Activated CD4-positive, alpha-beta memory T cell treated with anti-CD3 and anti-CD28 coated beads, Interleukin-2, amount 10 ng/mL, durations not matched to agents 7 days and 5 days (primary cell): ENCODE measurements at places on chromosomes 4 and X. TPM values are rescaled to one million over a fixed set of nuclear protein-coding genes. Genes with fewer than 3 reads are reported as not detected.

GRCh38 chr4:48141048-48141447 is 7.0 kb upstream of the TXK start:
- no peak for DNase-seq
- no peak overlapping the region for H3K27ac ChIP-seq
- no peaks in the 10 kb centered on the region for H3K36me3 ChIP-seq
- H3K4me1 ChIP-seq, result peaks cover 47% of the 10 kb centered on the region
- H3K27me3 ChIP-seq, result no peaks in the 10 kb centered on the region
- no peak overlapping the region for H3K4me3 ChIP-seq

GRCh38 chr4:127631420-127631819 is 1.3 kb upstream of the INTU start:
- no peak for DNase-seq
- no peak overlapping the region for H3K27ac ChIP-seq
- peaks cover 2% of the 10 kb centered on the region for H3K36me3 ChIP-seq
- H3K4me3 ChIP-seq, result no peak overlapping the region
- peaks cover 50% of the 10 kb centered on the region for H3K27me3 ChIP-seq

DNA sequence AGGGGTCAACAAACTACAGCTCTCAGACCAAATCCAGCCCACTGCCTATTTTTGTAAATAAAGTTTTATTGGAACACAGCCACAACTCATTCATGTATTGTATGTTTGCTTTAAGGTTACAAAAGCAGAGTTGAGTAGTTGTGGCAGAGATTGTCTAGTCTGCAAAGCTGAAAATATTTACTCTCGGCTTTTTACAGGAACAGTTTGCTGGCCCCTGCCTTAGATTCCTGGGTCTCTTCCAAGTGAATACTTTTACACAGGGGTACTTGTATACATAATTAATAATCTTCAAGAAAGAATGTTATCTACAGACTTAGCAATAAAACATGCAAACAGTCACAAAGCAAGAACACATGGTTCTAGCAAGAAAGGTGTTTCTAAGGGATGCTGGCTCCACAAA is 154.2 kb downstream of the AMELX start:
- no peak for DNase-seq
- no peaks in the 10 kb centered on the region for H3K36me3 ChIP-seq
- H3K27ac ChIP-seq, result no peak overlapping the region
- H3K4me3 ChIP-seq, result no peak overlapping the region
- H3K27me3 ChIP-seq, result no peaks in the 10 kb centered on the region

DNA sequence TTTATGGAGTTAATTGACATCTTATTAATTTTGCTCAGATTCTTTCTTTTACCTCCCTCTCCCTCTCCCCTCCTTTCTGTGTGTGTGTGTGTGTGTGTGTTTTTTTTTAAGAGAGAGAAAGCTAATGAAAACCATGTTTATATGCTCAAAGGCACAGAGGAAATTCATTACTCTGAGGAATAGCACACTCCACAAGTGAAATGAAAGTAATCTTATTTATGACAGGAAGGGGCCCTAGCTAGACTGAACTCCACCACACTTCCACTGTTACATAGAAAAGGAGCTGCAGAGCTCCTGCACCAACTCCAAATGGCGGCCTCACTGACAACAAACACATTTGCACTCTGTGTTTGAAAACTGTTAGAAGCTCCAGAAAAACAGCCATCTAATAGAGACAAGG is 150.6 kb downstream of the RASL11B start:
- H3K4me3 ChIP-seq, result peak overlapping the region; percentile 35
- H3K36me3 ChIP-seq, result no peaks in the 10 kb centered on the region
- DNase-seq, result peak; percentile 20
- peaks cover 19% of the 10 kb centered on the region for H3K4me1 ChIP-seq

GRCh38 chrX:103197721-103198306 is 17.1 kb upstream of the BEX4 start:
- no peak overlapping the region for H3K4me3 ChIP-seq
- H3K4me1 ChIP-seq, result peaks cover 5% of the 10 kb centered on the region
- no peaks in the 10 kb centered on the region for H3K36me3 ChIP-seq
- H3K27me3 ChIP-seq, result no peaks in the 10 kb centered on the region
- DNase-seq, result no peak
- no peak overlapping the region for H3K27ac ChIP-seq

GRCh38 chr4:185207466-185207865 is 1.9 kb upstream of the SNX25 start:
- peaks cover 7% of the 10 kb centered on the region for H3K36me3 ChIP-seq
- no peak for DNase-seq
- peaks cover 51% of the 10 kb centered on the region for H3K4me1 ChIP-seq
- H3K27me3 ChIP-seq, result peaks cover 3% of the 10 kb centered on the region
- no peak overlapping the region for H3K27ac ChIP-seq

DNA sequence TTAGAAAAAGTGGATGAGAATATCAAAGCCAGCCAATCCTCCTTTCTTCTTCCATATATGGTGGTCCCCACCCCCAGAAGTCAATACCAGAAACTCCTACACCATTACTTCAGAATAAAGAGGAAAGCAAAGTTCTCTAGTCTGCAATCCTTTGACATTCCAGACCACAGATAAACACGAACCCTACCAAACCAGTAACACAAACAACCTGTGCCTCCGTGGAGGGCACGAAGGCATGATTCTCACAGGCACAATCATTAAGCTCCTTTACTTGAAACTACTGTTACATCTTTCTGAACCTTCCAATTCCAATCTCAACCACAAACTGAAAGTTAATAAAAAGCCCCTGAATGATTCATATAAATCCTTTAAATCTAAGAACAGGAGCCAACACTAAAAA is 16.3 kb downstream of the MAML3 start:
- H3K27me3 ChIP-seq, result peaks cover 39% of the 10 kb centered on the region
- no peak overlapping the region for H3K4me3 ChIP-seq
- no peaks in the 10 kb centered on the region for H3K36me3 ChIP-seq
- no peak overlapping the region for H3K27ac ChIP-seq
- no peak for DNase-seq

GRCh38 chrX:72269671-72270251 is 7.3 kb downstream of the RPS4X start:
- no peaks in the 10 kb centered on the region for H3K27me3 ChIP-seq
- H3K36me3 ChIP-seq, result peaks cover 50% of the 10 kb centered on the region
- peaks cover 52% of the 10 kb centered on the region for H3K4me1 ChIP-seq
- H3K27ac ChIP-seq, result peak overlapping the region; percentile 80
- peak; percentile 40 for DNase-seq

- no peak overlapping the region for H3K27ac ChIP-seq
- H3K4me1 ChIP-seq, result peaks cover 20% of the 10 kb centered on the region
- H3K36me3 ChIP-seq, result peaks cover 41% of the 10 kb centered on the region
- no peak for DNase-seq
These were observed 16.7 kb downstream of the MGST2 start for GRCh38 chr4:139682309-139682708.

DNA sequence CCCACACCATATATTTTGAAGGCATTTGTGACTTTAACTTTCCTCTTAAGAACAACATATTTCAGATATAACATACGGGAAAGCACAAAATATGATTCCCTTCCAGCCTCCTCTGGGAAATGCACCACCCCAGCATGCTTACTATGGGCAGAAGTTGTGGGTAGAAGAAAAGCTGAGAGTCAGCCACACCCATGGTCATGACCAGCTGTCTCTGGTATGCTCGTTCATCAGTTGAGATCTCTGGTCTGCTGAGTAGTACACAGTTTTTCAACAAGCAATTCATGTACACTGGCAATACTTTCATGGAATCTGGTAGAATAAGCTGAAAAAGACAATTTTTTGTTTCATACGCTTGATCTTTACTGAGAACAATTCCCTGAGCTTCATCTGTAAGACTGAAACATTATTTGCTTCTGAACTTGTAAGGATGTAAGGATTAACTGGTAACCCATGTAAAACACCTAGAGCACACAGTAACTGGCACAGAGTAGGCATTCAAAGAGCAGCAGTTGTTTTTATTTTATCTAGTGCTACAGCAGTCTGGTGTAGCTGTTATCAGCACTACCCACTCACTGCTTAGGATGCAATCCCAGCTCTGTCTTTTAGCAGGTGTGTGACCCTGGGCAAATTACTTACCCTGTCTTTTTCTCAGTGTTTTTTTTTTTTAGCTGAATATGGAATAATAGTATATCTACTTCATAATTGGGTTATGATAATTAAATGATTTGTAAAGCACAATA is 47.6 kb downstream of the METTL14 start:
- H3K4me3 ChIP-seq, result no peak overlapping the region
- peaks cover 21% of the 10 kb centered on the region for H3K4me1 ChIP-seq
- DNase-seq, result no peak
- no peaks in the 10 kb centered on the region for H3K27me3 ChIP-seq

DNA sequence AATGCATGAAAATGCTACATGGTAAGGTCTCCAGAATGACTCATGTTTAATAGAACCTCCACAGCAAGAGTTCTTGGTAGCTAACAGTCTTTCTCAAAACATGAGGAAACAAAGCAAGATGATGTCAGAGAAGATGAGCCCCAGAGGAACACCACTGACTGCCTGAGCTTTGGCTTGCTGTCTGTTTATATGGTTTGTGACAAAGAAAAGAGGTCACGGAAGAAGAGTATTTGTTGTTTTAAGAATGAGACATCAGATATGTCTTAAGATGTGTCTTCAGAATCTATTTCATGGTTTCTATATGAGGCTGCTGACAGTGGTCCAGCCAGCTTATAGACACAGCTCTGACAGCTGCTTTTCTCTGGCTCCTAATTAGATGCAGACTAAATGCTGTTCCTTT is 18.8 kb upstream of the AREG start:
- peaks cover 8% of the 10 kb centered on the region for H3K4me1 ChIP-seq
- H3K27ac ChIP-seq, result peak overlapping the region; percentile 7
- no peak for DNase-seq
- H3K4me3 ChIP-seq, result no peak overlapping the region
- peaks cover 5% of the 10 kb centered on the region for H3K27me3 ChIP-seq

- no peak overlapping the region for H3K4me3 ChIP-seq
- no peaks in the 10 kb centered on the region for H3K36me3 ChIP-seq
- no peaks in the 10 kb centered on the region for H3K4me1 ChIP-seq
- DNase-seq, result no peak
These were observed 6.2 kb upstream of the STK32B start for GRCh38 chr4:5045097-5045496.

DNA sequence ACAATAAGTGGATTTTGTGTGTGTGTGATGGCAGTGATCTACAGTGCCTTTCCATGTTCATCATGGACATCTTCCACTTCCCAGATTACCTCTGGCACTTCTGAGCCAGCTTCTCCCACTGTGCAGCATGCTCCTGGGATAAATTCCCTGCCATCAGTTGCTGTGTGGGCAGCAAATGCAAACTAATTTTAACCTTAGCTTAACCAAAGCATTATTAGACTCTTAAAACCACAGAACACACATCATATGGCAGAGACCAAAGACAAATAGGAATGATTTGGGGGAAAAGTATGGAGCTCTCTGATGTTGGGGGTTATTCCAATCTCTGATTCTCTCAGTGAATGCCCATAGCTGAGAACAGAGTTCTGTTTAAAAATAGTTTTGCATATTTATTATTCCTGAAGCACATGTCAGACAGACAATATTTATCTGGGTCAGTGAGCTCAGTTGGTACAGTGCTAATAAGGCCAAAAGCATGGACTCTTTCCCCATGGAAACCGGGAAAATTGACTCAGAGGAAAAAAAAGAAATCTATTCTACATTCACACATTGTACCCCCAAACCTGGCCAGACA is 567.4 kb downstream of the IQCM start:
- H3K36me3 ChIP-seq, result no peaks in the 10 kb centered on the region
- no peak overlapping the region for H3K4me3 ChIP-seq
- H3K27me3 ChIP-seq, result no peaks in the 10 kb centered on the region
- no peak for DNase-seq
- H3K4me1 ChIP-seq, result no peaks in the 10 kb centered on the region

- no peak for DNase-seq
- no peaks in the 10 kb centered on the region for H3K36me3 ChIP-seq
- H3K4me1 ChIP-seq, result peaks cover 3% of the 10 kb centered on the region
These were observed 96.4 kb upstream of the STIM2 start for GRCh38 chr4:26764231-26764630.

DNA sequence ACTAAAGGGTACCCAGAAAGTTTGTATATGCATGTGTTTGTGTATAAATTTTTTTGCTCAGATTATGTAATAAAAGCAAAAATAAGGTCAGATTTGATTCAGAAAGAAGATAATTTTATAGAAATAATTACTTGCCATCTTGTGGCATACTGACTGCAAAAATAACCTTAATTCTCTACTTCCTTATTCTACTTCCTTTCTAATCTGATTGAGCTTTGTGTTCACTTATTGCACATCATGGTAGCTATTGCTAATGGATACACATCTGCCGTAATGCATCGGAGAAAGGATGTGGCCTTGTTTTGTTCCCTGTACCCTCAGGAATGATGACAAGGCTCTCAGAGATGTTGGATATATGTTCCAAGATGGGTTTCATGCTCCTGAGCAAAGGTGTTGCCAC is 10.5 kb upstream of the GNPDA2 start:
- no peaks in the 10 kb centered on the region for H3K4me1 ChIP-seq
- DNase-seq, result no peak
- H3K4me3 ChIP-seq, result no peak overlapping the region
- H3K36me3 ChIP-seq, result no peaks in the 10 kb centered on the region
- H3K27ac ChIP-seq, result no peak overlapping the region

- H3K4me3 ChIP-seq, result no peak overlapping the region
- no peaks in the 10 kb centered on the region for H3K27me3 ChIP-seq
- H3K4me1 ChIP-seq, result no peaks in the 10 kb centered on the region
These were observed 417.1 kb upstream of the MAGEB16 start for GRCh38 chrX:35380808-35381700.

- no peaks in the 10 kb centered on the region for H3K4me1 ChIP-seq
- DNase-seq, result no peak
- no peaks in the 10 kb centered on the region for H3K36me3 ChIP-seq
- H3K27ac ChIP-seq, result no peak overlapping the region
- H3K27me3 ChIP-seq, result no peaks in the 10 kb centered on the region
These were observed 136.3 kb downstream of the FAAH2 start for GRCh38 chrX:57422790-57423189.

- H3K27ac ChIP-seq, result no peak overlapping the region
- no peaks in the 10 kb centered on the region for H3K27me3 ChIP-seq
- no peak overlapping the region for H3K4me3 ChIP-seq
- no peak for DNase-seq
These were observed 184.9 kb downstream of the COMMD8 start for GRCh38 chr4:47278631-47279030.

The CNOT6L gene
- 119 TPM for total RNA-seq

The IL2RG gene
- total RNA-seq, result 633 TPM

The SPANXC gene
- not detected for total RNA-seq

The OR13H1 gene
- not detected for total RNA-seq

The FDCSP gene
- not detected for total RNA-seq

The XAGE2 gene
- not detected for total RNA-seq

The WAS gene
- 157 TPM for total RNA-seq

The TMEM31 gene
- not detected for total RNA-seq

The CYSLTR1 gene
- 14.4 TPM for total RNA-seq

The FABP2 gene
- not detected for total RNA-seq

The CPLX1 gene
- total RNA-seq, result 2.5 TPM

The CAMK2D gene
- total RNA-seq, result 41.7 TPM

The SLC4A4 gene
- total RNA-seq, result 2.3 TPM

The LEF1 gene
- total RNA-seq, result 67.4 TPM

The RAB40A gene
- not detected for total RNA-seq
